ENCODE measurements at places on chromosomes 6 and 20. TPM values are rescaled to one million over a fixed set of nuclear protein-coding genes. Genes with fewer than 3 reads are reported as not detected.

GRCh38 chr6:136579800-136580199 is 29.6 kb upstream of the MAP7 start:
- no peak for DNase-seq

- peak; percentile 56 for DNase-seq
These were observed 662 bp downstream of the ENTPD6 start for GRCh38 chr20:25195962-25196785.

The SLC22A16 gene
- not detected for total RNA-seq

- DNase-seq: no peak
These were observed 6.8 kb upstream of the PLCB4 start for GRCh38 chr20:9062066-9062465.

The MLN gene
- total RNA-seq: not detected

DNA sequence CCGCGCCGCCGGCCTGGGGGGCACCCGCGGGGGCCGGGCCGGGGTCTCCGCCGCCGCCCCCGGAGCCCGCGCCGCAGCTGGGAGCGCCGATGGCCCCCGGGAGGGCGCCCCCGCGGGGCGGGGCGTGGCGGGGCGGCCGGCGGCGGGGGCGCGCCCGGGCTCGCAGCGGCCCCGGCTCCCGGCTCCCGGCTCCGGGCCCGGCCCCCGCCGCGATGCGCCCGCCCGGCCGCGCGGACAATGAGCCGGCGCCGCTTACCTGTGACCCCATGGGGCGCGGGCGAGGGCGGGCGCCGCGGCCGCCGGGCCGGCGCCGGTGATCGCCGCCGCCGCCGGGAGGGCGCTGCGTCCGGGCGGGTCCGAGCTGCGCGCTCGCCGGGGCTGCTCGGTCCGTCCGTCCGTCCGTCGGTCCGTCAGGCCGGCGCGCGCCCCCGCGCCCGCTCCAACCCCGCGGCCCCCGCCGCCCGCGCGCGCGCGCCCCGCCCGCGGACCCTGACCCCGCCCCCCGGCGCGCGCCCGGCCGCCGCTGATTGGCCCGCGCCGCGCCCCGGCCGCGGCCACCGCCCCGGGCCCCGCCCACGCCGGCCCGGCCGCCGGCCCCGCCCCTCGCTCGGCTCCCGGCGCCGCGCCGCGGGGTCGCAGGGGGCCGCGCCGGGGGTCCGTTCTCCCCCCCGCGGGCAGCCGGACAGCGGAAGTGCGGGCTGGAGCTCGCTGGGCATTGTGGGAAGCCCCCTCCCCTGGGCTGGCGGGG is at the start of gene ZBTB46:
TSS of gene ZBTB46 (minus strand) at position 424 of the 748 bp plus-strand sequence. CDS start 40,507 bp downstream, outside the sequence.
- peak; percentile 51 for DNase-seq

- DNase-seq: no peak
These were observed 183.4 kb downstream of the ADGRG6 start for GRCh38 chr6:142485256-142485655.

DNA sequence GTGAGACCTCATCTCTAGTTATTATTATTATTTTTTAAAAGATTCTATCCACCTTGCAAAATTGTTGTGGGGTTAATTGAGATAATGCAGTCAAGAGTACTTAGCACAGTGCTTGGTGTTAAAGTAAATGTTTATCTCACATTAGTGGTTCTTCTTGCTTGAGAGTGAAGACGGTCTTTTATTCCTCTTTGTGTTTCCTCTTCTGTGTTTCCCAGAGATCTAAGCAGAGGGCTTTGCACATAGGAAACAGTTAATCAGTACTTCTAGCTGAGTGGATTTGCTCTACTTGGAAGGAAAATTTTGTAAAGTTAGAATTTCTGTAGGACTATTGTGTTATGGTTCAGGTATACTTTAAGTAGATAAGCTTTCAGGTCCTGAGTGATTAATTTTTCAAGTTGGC is 3.5 kb downstream of the ARMC2 start:
- DNase-seq: no peak

- DNase-seq: no peak
These were observed 556.5 kb upstream of the SLC35B3 start for GRCh38 chr6:8991844-8992243.

GRCh38 chr20:54105653-54106052 is 35.3 kb upstream of the BCAS1 start:
- no peak for DNase-seq

- DNase-seq: no peak
These were observed 7.5 kb downstream of the TAPBP start for GRCh38 chr6:33306356-33306755.

GRCh38 chr20:9736373-9736772 is 102.5 kb downstream of the PAK5 start:
- DNase-seq: no peak

All from pancreas (tissue), 10 donors.